Psoas muscle (tissue), 8 donors: ENCODE measurements at places on chromosomes 7 and 10. TPM values are rescaled to one million over a fixed set of nuclear protein-coding genes. Genes with fewer than 3 reads are reported as not detected.

DNA sequence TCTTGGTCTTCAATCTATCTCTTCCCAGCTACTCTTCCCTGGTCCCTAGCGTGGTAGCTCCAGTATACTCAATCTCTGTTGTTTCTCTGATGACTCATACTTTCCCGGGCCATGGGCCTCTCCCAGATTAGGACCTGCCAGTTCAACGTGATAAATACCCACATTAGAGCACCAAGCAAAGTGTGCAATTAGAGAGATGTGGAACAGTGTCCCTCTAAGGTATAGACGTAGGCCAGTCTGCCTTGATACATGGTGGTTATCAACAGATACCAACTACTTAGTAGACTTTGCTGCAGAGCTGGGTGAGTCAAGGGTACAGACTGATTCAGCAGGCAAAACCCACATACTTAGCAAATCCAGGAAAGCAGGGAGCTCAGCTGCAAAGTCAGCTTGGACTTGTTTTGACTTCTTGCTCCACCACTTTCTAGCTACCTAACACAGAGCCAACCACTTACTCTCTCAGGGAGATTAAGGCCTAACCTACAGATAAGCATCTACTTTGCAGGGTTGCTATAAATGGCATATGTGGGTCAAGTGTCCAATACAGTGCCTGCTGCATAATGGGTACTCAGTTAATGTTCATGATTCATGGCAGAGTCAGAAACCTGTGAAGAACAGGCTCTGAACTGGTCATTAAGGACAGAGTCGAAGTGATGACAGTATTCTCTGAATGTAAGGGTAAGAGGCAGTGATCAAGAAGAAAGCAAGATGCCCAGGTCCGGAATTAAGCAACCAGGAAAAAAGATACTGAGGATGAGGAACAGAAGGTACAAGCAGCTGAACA lies 176.1 kb downstream of the CHN2 start:
- no peaks in the 10 kb centered on the region for H3K4me1 ChIP-seq
- H3K27ac ChIP-seq: no peak overlapping the region
- no peaks in the 10 kb centered on the region for H3K27me3 ChIP-seq
- no peak overlapping the region for H3K4me3 ChIP-seq
- H3K36me3 ChIP-seq: no peaks in the 10 kb centered on the region
- no peak for DNase-seq

DNA sequence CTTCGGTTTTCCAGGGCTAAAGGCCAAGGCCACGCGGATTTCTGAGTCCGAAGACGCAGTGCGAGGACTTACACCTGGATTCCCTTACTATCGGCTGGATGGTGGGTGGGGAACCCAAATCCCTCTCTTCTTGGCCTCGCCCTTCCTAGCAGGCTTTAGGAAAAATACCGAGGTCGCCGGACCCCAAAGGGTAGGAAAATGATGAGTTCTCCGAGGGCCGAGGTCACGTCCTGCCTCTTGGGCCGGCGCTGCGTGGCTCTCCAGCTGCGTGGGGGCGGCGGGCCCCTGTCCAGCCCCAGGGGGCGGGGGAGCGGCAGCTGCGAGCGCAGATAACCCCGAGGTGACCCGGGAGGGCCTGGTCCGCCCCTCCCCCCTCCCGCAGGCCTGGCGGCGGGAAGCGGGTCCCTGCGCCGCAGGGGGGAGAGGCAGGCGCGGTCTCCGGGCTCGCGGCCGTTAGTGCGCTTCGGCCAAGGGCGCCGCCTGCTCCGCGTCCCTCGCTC lies 805 bp upstream of the HMX3 start:
- peaks cover 100% of the 10 kb centered on the region for H3K27me3 ChIP-seq
- peak overlapping the region; percentile 60 for H3K4me3 ChIP-seq
- no peaks in the 10 kb centered on the region for H3K36me3 ChIP-seq
- no peak for DNase-seq

GRCh38 chr7:47625861-47626715 lies 44.2 kb upstream of the TNS3 start:
- H3K36me3 ChIP-seq: no peaks in the 10 kb centered on the region
- no peak for DNase-seq
- no peaks in the 10 kb centered on the region for H3K27me3 ChIP-seq
- no peak overlapping the region for H3K27ac ChIP-seq

DNA sequence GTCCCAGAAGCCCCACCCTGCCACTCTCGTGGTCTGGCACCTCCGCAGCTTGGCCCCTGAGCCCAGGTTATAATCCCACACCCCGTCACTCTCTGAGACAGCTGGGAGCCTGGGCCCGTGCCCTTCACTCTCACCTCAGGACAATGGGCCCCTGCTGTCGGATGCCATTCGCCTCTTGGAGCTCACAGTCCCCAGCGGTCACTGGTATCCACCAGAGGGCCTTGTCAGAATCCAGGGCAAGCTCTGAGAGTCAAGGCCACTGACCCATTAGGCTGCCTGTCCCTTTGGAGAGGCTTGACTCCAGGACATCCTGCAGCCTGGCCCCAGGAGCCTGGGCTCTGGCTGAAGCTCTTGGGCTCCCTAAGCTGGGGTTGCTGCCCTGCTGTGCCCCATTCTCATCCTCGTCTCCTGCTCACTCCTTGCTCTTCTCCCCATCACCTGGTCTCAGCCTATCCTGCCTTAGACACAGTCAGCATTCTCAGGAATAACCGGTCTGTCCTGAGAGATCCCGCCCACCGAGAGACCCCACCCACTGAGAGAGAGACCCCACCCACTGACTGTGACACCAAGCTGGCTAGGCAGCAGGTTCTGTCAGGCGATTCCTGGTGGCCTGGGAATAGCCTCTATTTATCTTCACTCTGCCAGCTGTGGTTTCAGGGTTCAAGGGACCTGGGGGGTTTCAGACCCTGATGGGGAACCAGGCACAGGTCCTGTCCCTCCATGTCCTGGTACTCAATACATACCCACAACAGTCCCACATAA lies 27.7 kb downstream of the CPXM2 start:
- no peaks in the 10 kb centered on the region for H3K4me1 ChIP-seq
- no peaks in the 10 kb centered on the region for H3K36me3 ChIP-seq
- no peaks in the 10 kb centered on the region for H3K27me3 ChIP-seq
- H3K27ac ChIP-seq: no peak overlapping the region

DNA sequence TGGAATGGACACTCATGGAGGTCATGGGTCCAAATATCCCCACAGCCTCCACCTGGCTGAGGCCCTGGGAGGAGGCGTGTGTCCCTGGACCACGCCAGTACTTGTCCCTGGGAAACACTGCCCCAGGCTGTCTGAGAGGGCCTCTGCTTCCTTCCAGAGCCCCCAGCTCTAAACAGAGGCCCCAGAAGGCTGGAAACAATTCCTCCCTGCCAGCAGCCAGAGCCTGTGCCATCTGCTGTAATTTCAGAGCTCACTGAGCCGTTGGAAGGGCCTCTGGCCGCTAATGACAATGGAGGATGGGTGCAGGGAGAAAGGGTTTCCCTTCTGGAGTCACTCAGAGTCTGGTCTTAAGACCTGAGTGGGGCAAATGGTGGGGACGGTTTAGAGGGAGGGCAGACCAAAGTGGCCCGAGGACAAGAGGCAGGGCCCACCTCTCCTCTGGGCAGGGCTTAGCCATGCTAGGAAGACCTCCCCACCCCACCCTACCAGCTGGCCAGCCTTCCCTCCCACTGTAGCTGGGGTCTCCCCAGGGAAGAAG lies 7.1 kb downstream of the CHAT start:
- H3K27ac ChIP-seq: no peak overlapping the region
- H3K4me1 ChIP-seq: no peaks in the 10 kb centered on the region
- no peak overlapping the region for H3K4me3 ChIP-seq
- no peak for DNase-seq
- H3K27me3 ChIP-seq: no peaks in the 10 kb centered on the region

- no peaks in the 10 kb centered on the region for H3K4me1 ChIP-seq
- H3K27ac ChIP-seq: no peak overlapping the region
- no peak overlapping the region for H3K4me3 ChIP-seq
- no peak for DNase-seq
- no peaks in the 10 kb centered on the region for H3K36me3 ChIP-seq
Observed at GRCh38 chr10:104197364-104197763, 34.8 kb downstream of the CFAP43 start.

DNA sequence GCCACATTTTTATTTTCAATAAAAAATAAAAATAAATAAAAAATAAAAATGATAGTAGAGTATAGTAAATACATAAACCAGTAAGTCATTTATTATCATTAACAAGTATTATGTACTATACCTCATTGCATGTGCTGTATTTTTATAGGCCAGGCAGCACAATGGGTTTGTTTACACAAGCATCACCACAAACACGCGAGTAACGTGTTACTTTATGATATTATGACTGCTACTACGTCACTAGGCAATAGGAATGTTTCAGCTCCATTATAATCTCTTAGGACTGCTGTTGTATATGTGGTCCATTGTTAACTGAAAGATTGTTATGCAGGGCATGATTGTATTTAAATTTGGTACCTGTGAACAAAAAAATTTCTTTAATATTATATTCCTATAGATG lies 20.8 kb upstream of the SDHAF3 start:
- no peaks in the 10 kb centered on the region for H3K4me1 ChIP-seq
- no peak overlapping the region for H3K4me3 ChIP-seq
- H3K27me3 ChIP-seq: peaks cover 3% of the 10 kb centered on the region
- DNase-seq: no peak

GRCh38 chr10:63072951-63073350 lies 60.2 kb upstream of the NRBF2 start:
- H3K4me3 ChIP-seq: no peak overlapping the region
- no peak overlapping the region for H3K27ac ChIP-seq
- no peaks in the 10 kb centered on the region for H3K4me1 ChIP-seq

DNA sequence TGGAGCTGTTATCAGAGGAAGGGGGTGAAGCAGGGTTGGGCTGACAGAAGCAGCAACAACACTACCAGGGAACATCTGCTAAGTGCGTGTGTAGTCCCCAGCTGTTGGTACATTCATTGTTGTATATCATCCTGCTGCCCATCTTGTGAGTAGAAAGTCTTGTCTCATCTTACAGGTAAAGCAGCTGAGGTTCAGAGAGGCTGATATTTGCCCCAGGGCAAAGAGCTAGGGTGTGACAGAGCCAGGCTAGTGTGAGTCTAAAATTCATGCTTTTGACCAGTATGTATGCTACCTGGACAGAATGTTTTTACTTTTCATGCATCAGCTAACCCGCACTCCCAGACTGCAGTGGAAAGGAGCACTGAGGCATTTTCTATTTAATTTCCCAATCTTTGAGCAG lies 221.6 kb downstream of the STK31 start:
- no peaks in the 10 kb centered on the region for H3K4me1 ChIP-seq
- no peak overlapping the region for H3K4me3 ChIP-seq
- no peak for DNase-seq
- no peaks in the 10 kb centered on the region for H3K36me3 ChIP-seq

GRCh38 chr7:20284003-20284770 lies 46.5 kb upstream of the ITGB8 start:
- no peaks in the 10 kb centered on the region for H3K27me3 ChIP-seq
- H3K27ac ChIP-seq: no peak overlapping the region
- DNase-seq: no peak
- H3K4me3 ChIP-seq: no peak overlapping the region
- no peaks in the 10 kb centered on the region for H3K36me3 ChIP-seq
- H3K4me1 ChIP-seq: no peaks in the 10 kb centered on the region

GRCh38 chr7:8133188-8133848 lies 128.6 kb downstream of the ICA1 start:
- H3K36me3 ChIP-seq: no peaks in the 10 kb centered on the region
- no peak overlapping the region for H3K4me3 ChIP-seq
- DNase-seq: no peak
- no peaks in the 10 kb centered on the region for H3K27me3 ChIP-seq

DNA sequence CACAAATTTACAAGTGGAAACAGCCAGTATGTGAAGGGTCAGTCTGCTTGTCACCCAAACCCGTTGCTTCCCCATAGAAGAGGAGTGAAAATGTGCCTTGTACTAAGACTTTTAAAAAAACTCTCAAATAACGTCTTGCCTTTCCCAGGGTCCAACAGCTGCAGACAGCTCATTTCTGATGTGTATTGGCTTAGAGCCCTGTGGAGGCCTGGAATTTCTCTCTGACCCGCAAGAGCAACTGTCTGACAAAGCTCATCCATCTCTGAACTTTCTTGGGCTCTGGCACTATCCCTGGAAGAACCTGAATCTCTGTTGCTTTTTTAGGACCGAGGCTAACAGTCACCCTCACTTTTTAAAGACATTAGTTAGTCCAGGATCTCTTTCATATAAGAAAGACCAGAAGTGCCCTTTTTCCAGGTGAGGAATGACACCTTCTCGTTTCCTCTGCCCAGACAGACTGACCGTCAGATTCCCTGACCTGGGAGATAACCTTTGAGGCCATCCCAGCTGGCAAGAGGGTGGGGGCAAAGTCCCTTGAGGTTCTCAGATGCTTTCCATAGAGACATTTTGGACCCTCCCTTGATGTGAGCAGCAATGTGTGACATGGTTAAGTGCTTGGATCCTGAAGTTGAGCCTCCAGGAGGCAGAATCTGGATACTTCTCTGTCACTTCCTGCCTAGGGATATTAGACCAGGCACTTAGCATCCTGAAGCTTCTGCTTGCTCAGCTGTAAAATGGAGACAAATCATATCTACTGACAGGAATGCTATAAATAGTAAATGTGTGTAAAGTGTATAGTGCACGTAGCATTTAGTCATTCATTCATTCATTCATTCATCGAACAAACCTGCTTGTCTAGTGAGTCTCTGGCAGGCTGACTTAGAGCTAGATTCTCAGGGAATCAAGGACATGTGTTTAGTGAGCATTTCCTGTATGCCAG lies 4.5 kb upstream of the NODAL start:
- no peak overlapping the region for H3K4me3 ChIP-seq
- H3K4me1 ChIP-seq: peaks cover 12% of the 10 kb centered on the region
- peak; percentile 5 for DNase-seq
- no peaks in the 10 kb centered on the region for H3K27me3 ChIP-seq

GRCh38 chr7:51318886-51319579 lies 2.4 kb upstream of the COBL start:
- H3K4me3 ChIP-seq: no peak overlapping the region
- no peaks in the 10 kb centered on the region for H3K27me3 ChIP-seq
- H3K36me3 ChIP-seq: no peaks in the 10 kb centered on the region
- H3K4me1 ChIP-seq: peaks cover 7% of the 10 kb centered on the region

NPY gene
- total RNA-seq: 0.69 TPM

PLAC9 gene
- 9.9 TPM for total RNA-seq

AASS gene
- total RNA-seq: 4.1 TPM

PSAP gene
- 1,725 TPM for total RNA-seq

FERD3L gene
- not detected for total RNA-seq

PPP1R9A gene
- total RNA-seq: 17.3 TPM

FAM149B1 gene
- 10.8 TPM for total RNA-seq

ZNF736 gene
- total RNA-seq: 6.6 TPM

CTBP2 gene
- 34.5 TPM for total RNA-seq
